Activated T-helper 1 cell treated with Interleukin-2 at 50 U/mL for 16 hours (primary cell): ENCODE measurements at places on chromosomes 12 and 14.
A peak's percentile ranks its signal among the peaks of the same experiment; 100 is the strongest.

GRCh38 chr12:13851828-13852227 lies 129.6 kb downstream of the GRIN2B start:
- no peak for DNase-seq

GRCh38 chr14:99663386-99664057 lies 18.6 kb downstream of the HHIPL1 start:
- DNase-seq, result no peak

- no peak for DNase-seq
Observed at GRCh38 chr12:25845415-25845814, 113.1 kb upstream of the RASSF8 start.

- no peak for DNase-seq
Observed at GRCh38 chr12:84816916-84817695, 95.5 kb downstream of the SLC6A15 start.

- no peak for DNase-seq
Observed at GRCh38 chr14:91231446-91231845, 13.1 kb downstream of the GPR68 start.

- no peak for DNase-seq
Observed at GRCh38 chr12:49461221-49461620, 77.6 kb upstream of the KCNH3 start.

- DNase-seq, result no peak
Observed at GRCh38 chr12:28172434-28173030, 17.7 kb upstream of the CCDC91 start.

GRCh38 chr14:49999146-49999761 lies 106.4 kb downstream of the ARF6 start:
- DNase-seq, result peak; percentile 62

DNA sequence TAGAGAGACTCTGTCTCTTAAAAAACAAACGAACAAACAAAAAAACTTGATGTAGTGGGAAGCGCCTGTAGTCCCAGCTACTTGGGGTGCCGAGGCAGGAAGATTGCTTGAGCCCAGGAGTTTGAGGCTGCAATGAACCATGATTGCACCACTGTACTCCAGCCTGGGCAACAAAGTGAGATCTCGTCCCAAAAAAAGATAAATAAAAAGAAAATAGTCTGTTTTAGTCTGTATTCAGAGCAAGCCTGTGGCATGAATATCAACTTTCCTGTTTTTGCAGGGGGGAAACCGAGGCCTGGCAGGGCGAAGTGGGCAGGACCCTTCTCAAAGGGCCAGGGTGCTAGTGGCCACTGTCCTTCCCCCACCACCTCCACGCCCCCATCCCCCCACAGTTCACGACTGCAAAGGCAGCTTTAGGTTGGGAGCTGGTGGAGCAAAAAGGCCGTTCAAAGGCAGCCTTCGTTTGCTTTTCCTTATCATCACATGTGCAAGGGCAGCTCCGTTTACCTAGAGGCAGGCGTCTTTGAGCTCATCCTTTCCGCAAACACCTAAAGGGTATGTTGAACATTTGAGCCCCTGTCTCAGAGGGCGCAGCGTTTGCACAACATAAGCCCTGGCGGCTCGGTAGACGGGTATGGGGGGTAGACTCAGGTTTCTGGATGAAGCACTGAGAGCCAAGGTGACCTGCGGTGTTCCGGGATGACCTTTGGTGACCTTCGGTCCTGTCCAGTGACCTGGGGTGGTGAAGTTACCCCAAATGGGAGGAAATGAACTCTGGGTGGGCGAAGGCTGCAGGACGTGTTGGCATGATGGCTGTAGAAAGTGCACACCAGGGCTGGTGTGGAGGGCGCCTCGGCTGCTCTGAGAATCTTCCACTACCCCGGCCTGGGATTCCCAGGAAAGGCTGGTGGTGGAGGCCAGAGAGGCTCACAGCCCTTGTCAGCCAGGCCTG lies 8.7 kb upstream of the MEG3 start:
- DNase-seq, result no peak

DNA sequence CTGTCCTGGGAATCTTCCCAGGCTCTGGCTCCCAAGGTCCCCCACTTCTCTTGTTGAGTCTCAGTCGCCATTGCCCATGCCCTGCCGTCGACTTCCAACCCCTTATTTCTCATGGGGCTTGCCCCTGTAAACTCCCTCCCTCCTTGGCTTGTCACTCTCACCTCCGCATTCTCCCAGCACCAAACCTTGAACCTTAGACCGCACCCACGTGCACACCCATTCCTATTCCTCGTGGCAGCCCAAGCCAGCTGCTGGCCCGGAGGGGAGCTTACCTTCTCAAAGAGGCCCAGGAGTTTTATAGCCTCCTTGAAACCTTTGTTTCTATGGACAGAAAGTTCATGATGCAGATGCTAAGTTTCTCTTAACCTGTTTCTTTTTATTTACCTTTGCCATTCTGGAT lies 4.6 kb downstream of the JDP2 start:
- DNase-seq, result no peak

- no peak for DNase-seq
Observed at GRCh38 chr12:128581321-128581761, 242.4 kb downstream of the SLC15A4 start.

- DNase-seq, result no peak
Observed at GRCh38 chr12:128743916-128744315, 79.8 kb downstream of the SLC15A4 start.
